ENCODE measurements at places on chromosomes 3 and 15. TPM values are rescaled to one million over a fixed set of nuclear protein-coding genes. Genes with fewer than 3 reads are reported as not detected.

Gene TM4SF1
- total RNA-seq: 52.2 TPM

Gene C3orf85
- total RNA-seq: not detected

Gene PLCH1
- 14.2 TPM for total RNA-seq

Gene NR2E3
- total RNA-seq: 0.97 TPM

Gene TRPC1
- 30.6 TPM for total RNA-seq

Gene KNG1
- total RNA-seq: not detected

Gene SYNPR
- total RNA-seq: not detected

Gene RUBCN
- 28.1 TPM for total RNA-seq

Gene FETUB
- not detected for total RNA-seq

Gene PXYLP1
- 3.2 TPM for total RNA-seq

Gene GP5
- total RNA-seq: not detected

Gene SNX22
- total RNA-seq: 0.32 TPM

Gene UBA3
- 82.1 TPM for total RNA-seq

Gene MRPL3
- total RNA-seq: 98.9 TPM

Gene SLC9C1
- not detected for total RNA-seq

Gene ARHGAP31
- 15.1 TPM for total RNA-seq

Gene SLC22A13
- 0.43 TPM for total RNA-seq

Gene KLHL40
- total RNA-seq: not detected

Gene FBXW12
- not detected for total RNA-seq

Gene SH2D7
- total RNA-seq: not detected

Gene ALG3
- 28.7 TPM for total RNA-seq

Gene ILDR1
- total RNA-seq: not detected

Gene CX3CR1
- total RNA-seq: not detected

Gene CPEB1
- total RNA-seq: 7.1 TPM

Gene TIMP4
- 1.3 TPM for total RNA-seq

Gene ANKUB1
- total RNA-seq: not detected

Gene GHRL
- total RNA-seq: 0.32 TPM

Gene PLEKHO2
- total RNA-seq: 48.8 TPM

Gene MKRN3
- total RNA-seq: 0.86 TPM

Gene CPLX3
- not detected for total RNA-seq

Gene CHRNA7
- total RNA-seq: not detected

Gene ECE2
- not detected for total RNA-seq

Gene PLOD2
- total RNA-seq: 154 TPM

Gene DUOX1
- total RNA-seq: not detected

Gene CEP19
- 1.6 TPM for total RNA-seq

All from fibroblast of villous mesenchyme (primary cell).